ENCODE measurements at places on chromosomes 2 and 18.

- no peak for DNase-seq
Measured at GRCh38 chr18:80171054-80171872, 62.2 kb downstream of the ADNP2 start.

- no peak for DNase-seq
Measured at GRCh38 chr2:224986477-224986876, 55.8 kb downstream of the DOCK10 start.

- DNase-seq: no peak
Measured at GRCh38 chr18:69636529-69637301, 236.0 kb downstream of the DOK6 start.

- no peak for DNase-seq
Measured at GRCh38 chr18:52200921-52201663, 138.9 kb upstream of the DCC start.

GRCh38 chr2:5539282-5540165 is 152.7 kb upstream of the SOX11 start:
- DNase-seq: no peak

- no peak for DNase-seq
Measured at GRCh38 chr18:68215931-68216330, 499.0 kb downstream of the TMX3 start.

GRCh38 chr2:130372833-130373807 is 17.3 kb downstream of the PTPN18 start:
- no peak for DNase-seq

DNA sequence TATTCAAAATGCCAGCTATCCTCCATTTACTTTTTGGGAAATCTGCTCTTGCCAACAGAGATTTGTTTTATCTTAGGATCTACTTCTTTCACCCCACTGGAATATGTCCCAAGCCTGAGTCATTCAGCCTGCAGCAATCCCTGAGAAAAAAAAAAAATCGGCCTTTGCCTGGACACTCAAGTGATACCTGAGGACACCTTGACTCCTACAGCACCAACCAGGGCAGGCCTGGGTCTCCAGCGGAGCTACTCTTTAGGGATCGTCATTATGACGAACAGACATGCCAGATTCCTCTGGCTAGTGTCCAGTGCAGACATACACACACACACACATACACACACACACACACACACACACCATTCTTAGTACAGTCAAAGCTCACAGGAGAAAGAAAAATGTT is 2.2 kb upstream of the UGT1A6 start:
- DNase-seq: no peak

DNA sequence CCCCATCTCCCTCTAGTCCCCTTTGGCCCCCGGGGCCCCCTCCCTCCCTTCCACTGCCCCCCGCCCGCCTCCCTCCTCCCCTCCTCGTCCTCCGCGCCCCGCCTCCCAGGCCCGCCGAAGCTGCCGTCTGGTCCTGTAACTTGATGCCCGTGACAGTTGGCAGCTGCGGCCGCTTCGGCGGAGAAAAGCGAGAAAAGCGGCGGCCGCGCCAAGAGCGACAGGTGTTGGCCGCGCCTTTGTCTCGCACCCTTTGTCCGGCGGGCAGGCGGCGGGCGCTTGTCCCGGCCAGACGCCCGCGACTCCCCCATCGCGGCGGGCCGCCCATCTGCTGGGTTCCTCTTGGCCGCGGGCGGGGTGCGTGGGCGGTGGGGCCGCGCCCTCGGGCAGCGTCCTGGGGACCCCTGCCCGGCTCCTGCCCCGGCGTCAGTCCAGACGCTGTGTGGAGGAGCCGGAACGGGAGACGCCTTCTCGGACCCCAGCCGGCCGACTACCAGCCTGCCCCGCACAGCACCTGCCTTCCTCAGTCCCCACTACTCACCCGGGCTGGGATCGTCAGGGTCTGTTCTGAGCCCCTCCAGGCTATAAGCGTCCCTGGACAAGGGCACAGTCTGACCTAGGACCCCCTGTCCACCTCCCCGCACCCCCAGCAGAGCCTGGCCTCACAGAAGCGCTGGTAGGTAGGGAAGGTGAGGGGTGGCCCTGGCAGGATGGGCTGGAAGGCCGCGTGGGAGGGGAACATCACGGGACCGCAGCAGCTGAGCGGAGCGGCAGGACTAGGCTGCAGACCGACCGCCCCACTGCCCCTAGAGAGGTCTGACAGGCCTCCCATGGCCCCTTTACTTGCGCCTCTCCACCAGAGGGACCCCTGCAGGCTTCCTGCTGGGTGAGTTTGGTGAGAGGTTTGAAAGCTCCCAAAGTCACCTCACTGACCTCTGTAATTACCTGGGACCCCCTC is 1.2 kb upstream of the HES6 start:
- no peak for DNase-seq

GRCh38 chr2:54691445-54692135 is 31.9 kb upstream of the EML6 start:
- DNase-seq: no peak

DNA sequence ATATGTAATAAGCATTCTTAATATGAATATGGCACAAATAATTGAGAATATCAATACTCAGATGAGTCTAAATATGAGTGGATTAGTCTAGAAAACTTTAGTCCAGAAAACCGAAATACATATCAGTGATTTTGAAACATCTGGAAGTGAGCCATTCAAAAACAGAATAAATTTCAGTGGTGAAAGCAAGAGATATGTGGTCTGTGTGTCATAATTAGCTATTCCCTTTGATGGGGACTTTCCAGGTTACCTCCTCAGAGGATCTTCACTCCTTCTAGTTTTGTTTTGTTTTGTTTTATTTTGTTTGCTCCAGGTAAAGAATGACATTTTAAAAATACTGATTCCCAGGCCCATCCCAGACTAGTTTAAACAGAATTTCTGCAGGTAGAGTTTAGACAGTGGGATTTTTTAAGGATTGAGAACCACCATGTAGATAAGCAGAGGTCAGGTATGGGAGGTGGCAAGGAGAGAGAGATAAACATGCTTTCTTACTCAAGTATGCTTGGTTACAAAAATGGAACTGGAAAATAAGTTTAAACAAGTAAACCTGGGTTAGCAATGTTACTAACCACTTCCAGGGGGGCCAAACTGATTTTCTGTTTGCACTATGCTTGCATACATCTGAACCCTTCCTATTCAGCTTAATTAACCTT is 70.7 kb downstream of the NABP1 start:
- DNase-seq: no peak

DNA sequence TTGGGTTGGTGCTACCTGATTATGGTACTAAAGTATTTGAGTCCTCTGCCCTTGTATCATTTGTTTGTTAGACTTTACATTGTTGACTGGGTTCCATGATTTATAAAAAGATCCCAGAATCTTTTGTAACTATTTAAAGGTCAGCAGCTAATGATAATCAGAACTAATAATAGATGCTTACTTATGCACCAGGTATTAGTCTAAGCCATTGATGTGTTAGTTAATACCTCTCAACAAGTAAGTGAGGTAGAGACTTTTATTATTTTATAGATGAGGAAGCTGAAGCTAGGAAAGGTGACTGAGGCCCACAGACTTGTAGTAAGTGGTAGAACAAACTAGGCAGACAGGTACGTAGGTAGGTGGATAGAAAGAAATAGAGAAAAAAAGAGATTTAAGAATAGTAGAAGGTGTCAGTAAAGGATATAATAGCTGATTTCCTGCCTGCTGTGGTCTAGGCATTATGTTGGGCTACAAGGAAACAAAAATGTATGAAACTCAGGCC is 68.1 kb downstream of the CRIM1 start:
- DNase-seq: no peak

DNA sequence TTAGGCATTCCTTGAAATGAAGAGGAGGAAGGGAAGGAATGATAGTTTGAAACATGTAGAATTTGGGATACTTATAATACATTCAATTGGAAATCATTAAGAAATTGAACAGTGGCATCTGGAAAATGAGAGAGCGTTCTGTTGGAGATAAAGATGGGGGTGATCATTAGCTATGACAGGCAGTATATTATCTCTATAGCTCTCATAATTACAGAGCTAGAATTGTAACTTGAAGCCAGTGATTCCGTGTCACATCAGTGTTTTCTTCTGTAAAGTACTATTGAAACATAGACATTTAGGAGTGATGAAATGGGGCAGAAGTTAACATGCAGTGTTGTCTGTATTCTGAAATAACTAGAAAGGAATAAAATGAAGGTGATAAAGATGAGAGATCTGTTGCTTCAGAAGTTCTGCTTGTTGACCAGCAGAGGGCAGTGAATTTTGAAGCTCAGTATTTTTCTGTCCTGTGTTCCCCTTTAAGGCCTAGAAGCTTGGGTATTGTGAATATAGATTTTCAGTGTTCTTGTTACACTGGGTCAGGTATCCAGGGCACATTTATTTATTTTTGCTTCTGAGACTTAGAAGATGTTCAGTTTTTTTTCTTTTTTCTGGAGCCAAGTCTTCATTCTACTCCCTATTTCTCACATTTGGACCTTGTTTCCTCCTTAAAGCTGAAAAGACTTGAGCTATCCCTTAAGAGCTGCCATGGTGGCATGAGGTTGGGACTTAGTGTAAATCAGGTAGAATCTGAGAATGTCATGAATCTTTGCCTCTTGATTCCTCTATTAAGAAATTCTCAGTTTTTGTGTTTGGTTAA is 157.4 kb downstream of the TAF4B start:
- DNase-seq: no peak

DNA sequence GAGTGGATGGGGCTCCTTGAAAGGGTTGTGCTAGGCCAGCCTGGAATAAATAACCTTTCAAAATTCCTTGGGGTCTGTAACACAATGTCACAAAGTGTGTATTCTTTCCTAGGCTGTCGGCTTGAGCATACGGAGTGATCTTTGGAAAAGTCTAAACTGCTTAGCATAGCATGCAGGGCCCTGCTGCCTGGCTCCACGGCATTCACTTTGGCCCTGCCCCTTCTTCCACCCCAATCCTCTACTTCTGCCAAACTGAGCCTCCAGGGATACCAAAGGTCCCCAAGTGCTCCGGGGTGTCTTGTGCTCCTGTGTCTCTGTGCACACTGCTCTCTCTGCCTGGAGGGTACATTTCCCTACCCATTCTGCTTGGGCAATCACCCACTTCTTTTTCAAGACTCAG is 196.1 kb downstream of the LTBP1 start:
- no peak for DNase-seq

All from stimulated activated CD4-positive, alpha-beta T cell treated with anti-CD3 and anti-CD28 coated beads, Interleukin-1b, Interleukin-23, amount 100 ng/mL, for 1 hour (primary cell).